8988T (cell line): ENCODE measurements at places on chromosomes 6 and 20.

DNA sequence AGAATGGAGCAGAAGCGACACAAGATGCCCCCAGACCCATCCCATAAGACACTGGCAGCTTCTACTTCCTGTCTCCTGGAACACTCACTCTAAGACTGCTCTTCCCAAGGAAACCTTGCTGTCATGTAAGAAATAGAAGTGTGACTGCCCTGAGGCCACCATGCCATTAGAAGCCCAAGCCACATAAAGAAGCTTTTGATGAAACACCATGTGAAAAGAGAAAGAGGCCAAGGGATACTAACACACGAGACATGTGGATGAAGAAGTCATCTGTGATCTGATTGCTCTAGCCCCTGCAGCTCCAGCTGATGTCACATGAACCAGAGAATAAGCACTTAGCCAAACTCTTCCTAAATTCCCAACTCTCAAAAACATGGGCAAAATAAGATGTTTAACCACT lies 117.9 kb upstream of the PCSK2 start:
- no peak for DNase-seq

DNA sequence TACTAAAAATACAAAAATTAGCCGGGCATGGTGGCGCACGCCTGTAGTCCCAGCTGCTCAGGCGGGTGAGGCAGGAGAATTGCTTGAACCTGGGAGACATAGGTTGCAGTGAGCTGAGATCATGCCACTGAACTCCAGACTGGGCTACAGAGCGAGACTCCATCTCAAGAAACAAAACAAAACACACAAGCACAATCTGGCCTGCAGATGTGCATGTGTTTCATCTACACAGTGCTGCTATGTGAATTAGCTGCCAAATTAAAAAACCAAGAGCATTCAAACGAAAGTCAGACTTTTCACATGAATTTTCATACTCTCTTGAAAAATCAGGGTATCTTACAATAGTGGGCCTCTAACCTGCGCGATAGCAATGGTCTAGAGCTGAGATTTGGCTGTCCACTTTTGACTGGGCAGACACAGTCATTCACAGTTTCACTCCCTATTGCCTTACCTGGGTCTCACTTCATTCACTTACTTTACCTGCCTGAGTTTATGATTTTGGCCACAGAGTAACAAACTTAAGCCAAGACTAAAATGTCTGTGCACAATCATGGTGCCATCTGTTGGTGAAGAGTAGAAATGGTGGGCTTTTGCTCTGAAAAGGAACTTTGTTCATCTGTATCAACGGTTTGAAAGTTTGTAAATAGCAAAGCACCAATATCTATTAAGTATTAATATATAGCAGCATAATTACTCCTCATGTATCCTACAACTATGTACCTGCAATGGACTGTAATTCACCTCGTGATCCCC lies 138.5 kb upstream of the UST start:
- DNase-seq: no peak

DNA sequence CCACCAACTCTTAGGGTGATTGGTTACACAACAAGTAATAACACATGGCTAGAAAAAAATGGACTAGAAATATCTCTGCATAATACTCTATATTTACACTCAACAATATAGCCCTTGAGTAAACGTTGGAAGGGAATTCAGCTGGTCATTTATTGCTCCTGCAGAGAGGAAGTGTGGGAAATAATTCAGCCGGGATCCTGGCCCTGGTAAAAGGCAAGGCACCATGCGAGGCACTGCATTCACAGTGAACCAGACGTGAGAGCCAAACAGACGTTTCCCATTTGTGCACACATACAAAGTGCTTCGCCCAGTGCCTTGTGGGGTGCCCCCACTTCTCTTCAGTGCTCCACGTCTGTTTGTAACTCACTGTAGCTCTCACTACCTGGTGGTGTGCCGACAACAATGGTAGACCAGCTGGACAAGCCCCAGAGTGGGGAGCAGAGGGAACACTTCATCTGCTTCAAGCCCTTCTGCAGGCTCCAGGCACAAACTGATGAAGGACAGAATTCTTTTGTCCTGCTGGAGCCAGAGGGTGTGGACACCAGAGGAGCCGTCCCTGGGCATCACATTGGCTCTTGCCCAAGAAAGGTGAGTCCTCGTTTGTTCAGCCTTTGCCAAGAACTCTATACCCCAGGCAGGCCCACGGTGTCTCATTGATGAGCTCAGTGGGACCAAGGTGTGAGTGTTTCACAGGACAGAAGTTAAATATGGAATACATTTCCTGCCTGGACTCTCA lies 18.8 kb downstream of the SYNDIG1 start:
- DNase-seq: no peak

- peak; percentile 73 for DNase-seq
These were observed 6.0 kb upstream of the PTK7 start for GRCh38 chr6:43070028-43070632.

GRCh38 chr6:89818977-89819335 lies 638 bp downstream of the MDN1 start:
- DNase-seq: no peak

GRCh38 chr20:17654649-17655285 lies 27.3 kb downstream of the RRBP1 start:
- no peak for DNase-seq

GRCh38 chr6:6707143-6707542 lies 118.6 kb downstream of the LY86 start:
- no peak for DNase-seq

GRCh38 chr6:10276106-10276505 lies 138.8 kb downstream of the TFAP2A start:
- no peak for DNase-seq

DNA sequence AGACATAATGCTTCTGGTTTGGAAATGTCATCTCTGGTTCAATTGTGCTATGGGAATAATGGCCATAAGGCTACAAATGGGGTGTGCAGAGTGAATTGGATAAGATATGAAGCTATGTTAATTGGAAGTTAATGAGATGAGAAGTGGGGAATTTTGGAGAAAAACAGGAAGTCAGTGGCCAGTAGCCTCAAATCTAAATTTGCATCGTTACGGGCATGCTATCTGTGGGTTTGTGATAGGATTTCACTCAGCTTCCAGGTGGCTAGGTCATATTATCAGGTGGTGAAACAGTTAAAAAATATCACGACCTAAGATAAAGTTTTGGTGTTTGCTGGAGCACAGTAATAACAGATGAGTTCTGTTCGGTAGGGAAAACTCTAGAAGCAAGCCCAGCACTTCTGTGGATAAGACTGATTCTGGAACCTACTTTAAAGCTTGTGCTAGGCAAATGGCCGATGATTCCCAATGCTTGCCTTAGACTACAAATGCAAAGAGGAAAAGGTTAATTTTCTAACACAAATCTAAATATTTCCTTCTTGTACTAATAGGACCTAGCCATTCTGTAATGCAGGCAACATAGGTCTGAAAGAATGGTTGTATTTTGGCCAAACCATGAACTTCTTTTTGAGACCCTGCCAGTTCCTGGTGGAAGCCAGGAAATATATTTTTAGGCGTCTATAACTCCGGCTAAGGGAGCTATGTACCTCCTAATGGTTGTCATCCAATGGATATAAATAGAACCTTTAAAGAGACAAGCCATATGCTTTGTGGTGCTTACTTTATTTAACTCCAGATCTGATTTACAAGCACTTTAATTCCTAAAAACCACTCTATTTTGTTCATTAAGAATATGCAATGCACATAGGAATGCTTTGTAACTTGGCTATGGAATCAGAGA lies 111.0 kb downstream of the PLCB1 start:
- no peak for DNase-seq

GRCh38 chr6:12013307-12013719 lies 1.2 kb downstream of the HIVEP1 start:
- DNase-seq: no peak

DNA sequence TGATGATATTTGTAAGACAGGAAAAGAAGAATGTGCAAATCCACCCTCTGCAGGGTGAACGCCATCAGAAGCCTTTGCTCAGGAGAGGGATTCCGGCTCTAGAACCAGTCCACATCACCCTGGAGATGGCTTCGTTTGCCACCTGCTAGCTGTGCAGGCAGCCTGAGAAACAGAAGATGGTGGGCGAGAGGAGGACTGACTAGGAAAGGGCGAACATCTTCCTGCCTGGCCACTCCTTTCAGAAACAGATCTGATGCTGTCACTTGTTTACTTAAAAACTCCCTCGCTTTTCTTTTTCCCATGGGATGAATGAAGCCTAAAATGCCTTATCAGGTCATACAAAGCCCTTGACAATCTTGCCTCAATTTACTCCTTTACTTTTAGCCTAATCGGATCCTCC lies 1.2 kb downstream of the PTPRA start:
- DNase-seq: no peak

DNA sequence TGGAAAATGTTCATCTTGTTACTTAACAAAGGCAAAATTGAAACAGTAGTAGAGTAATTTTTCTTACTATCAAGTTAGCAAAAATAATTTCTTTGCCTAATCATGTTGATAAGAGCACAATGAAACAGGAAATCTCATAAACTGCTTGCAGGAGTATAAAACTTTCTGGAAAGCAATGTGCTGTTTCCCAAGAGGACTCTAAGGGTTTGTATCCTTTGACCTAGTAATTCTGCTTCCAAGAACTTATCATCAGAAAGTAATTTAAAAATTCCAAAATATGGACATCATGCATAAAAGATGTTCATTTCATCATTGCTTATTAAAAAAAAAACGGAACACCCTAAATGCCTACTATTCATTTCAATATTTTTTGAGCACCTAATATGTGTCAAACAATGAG lies 46.1 kb upstream of the TNFAIP3 start:
- no peak for DNase-seq

DNA sequence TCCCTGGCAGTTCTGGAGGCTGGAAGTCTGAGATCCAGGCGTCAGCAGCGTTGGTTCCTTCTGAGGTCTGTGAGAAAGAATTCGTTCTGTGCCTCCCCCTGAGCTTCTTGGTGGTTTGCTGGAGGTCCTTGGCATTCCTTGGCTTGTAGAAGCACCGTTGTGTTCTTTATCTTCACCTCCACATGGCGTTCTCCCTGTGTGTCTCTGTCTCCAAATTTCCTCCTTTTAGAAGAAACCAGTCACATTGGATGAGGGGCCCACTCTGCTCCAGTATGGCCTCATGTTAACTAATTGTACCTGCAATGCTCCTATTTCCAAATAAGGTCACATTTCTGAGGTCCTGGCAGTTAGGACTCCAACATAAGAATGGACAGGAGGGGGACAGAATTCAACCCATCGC lies 73.0 kb upstream of the BACH2 start:
- DNase-seq: no peak

DNA sequence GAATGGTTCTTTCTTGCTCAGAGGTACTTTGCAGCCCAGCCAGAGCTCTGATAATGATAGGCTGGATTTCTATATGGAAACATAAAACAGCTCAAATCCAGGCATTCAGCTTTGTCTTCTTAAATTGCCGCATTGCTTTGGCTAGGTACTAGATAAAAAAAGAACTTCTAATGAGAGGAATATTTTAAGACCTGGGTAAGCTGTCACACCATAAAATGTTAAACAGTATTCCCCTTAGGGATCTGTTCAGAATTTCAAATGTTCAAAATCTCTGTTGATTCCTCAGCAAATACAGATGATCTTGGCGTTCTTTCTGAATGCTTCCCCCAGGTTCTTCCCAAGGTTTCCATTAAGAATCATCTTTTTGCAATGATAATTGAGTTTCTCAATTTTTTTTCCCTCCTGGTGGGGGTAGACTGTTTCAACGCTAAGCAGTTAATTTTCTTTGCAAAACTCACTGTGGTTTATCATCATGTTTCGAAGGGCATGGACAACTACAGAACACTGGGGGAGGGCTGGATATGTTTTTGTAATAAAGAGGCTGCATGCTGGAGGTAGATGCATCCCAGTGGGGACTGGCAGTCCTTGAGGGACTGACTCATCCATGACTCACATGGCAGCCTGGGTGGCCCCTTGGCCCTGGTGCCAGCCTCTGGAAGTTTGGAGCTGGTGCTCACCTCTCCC lies 31.0 kb downstream of the TIAM2 start:
- peak; percentile 64 for DNase-seq

DNA sequence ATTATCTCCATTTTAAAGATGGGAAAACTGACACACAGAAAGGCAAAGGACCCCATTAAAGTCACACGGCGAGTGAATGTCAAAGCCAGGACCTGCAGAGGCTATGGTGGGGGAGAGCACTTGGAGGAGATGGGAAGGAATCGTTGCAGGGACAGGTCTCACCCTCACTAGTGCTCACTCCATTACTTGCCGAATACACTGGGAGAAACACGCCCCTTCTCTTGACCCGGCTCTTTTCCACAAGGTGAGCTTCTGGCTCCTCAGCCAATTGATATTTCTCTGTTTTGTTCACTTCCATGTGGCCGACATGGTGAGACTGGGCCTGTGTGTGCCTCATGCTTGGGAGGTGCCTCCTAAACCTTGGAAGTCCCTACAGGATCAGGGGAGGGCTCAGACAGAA lies 117.8 kb upstream of the KCNG1 start:
- DNase-seq: no peak
